HCT116 (cell line): ENCODE measurements at places on chromosomes 7 and 10. TPM values are rescaled to one million over a fixed set of nuclear protein-coding genes. Genes with fewer than 3 reads are reported as not detected.

DNA sequence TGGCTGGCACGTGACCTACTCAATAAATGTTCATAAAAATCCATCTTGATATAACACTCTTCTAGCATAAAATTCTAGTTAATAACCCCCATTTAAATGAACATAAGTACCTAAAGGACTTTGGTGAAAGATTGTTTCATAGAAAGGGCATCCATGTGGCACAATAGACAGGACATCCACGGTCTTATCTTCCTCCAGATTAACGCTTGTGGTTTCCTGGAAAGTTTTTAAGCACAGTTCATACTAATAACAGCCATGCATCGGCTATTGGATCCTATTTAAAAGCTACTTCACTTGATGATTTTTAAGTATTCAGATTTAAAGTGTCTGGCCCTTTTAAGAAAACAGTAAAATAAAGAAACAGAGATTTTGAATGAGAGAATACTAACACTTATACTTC lies 288.3 kb downstream of the AHR start:
- no peaks in the 10 kb centered on the region for H3K36me3 ChIP-seq
- no peaks in the 10 kb centered on the region for H3K27me3 ChIP-seq
- no peak overlapping the region for H3K27ac ChIP-seq
- no peak for DNase-seq
- no peak overlapping the region for H3K4me3 ChIP-seq

DNA sequence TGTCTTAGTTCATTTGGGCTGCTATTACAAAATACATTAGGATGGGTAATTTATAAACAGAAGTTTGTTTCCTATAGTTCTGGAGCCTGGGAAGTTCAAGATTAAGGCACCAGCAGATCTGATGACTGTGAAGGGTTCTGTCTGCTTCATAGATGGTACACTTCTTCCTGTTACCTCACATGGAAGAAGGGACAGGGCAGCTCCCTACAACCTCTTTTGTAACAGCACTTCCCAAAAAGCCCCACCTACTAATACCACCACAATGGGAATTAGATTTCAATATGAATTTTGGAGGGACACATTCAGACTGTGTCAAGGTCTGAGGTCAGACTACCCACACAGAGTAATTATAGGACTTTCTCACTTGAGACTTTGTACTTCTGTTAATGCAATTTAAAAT lies 260.3 kb downstream of the ARHGAP12 start:
- DNase-seq, result no peak
- H3K4me3 ChIP-seq, result no peak overlapping the region
- no peaks in the 10 kb centered on the region for H3K36me3 ChIP-seq
- H3K27me3 ChIP-seq, result no peaks in the 10 kb centered on the region
- H3K27ac ChIP-seq, result no peak overlapping the region
- H3K4me1 ChIP-seq, result no peaks in the 10 kb centered on the region

DNA sequence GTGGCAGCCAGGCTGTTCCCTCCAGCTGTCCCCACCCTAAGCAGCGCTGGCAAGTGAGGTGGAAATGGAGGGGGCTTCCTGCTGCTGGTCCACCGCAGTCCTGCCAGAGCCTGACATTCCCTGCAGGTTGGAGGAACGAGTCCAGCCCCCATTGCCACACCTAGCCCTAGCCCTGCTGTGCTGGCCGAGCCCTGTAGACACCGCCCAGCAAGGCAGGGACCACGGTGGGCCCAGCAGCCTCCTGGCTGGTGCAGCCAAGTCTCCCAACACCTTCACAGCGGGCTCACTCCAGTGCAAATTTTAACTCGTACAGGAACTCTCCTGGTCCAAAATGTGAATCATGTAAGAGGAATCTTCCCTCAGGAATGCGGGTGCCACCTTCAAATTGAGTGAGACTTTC lies 116.3 kb downstream of the PAXIP1 start:
- no peak overlapping the region for H3K4me3 ChIP-seq
- H3K4me1 ChIP-seq, result no peaks in the 10 kb centered on the region
- H3K27me3 ChIP-seq, result no peaks in the 10 kb centered on the region
- no peaks in the 10 kb centered on the region for H3K36me3 ChIP-seq
- no peak for DNase-seq

GRCh38 chr10:930625-931325 lies 730 bp downstream of the LARP4B start:
- H3K4me3 ChIP-seq, result peak overlapping the region; percentile 73
- H3K4me1 ChIP-seq, result peaks cover 9% of the 10 kb centered on the region; the same call in 1 of the 2 replicates
- no peaks in the 10 kb centered on the region; the same call in 1 of the 2 replicates for H3K36me3 ChIP-seq
- peak overlapping the region; percentile 94 for H3K27ac ChIP-seq

GSAP gene
- total RNA-seq, result not detected

TET1 gene
- total RNA-seq, result 2.7 TPM
